ENCODE measurements at places on chromosomes 2 and 18.

DNA sequence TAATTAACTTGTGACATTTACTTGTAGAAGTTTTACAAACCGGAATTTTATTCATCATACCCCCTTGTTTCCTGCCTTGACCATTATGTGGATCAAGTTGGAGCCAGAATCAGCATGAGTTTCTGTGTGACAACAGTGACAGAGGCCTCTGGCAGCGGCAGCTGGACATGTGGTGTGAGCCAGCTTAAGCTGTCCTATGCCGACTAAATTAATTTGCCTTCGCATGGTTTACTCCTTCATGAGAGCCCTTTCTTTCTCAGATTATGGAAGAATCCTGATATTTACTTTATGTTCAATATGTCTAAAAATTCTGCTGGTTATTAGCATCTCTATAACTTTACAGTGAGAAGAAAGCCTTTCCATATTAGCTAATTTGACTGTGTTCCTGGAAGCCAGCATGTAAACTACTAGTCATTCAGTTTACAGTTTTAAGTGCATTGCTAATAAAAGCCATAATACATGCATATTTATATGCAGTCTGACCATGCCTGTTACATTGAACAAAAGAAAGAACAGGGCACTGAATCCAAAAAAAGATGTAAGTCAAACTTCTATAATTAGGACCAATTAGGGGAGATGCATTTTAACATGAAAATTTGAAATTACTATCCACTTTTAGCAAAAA lies 495.8 kb upstream of the ACVR2A start:
- DNase-seq = no peak

DNA sequence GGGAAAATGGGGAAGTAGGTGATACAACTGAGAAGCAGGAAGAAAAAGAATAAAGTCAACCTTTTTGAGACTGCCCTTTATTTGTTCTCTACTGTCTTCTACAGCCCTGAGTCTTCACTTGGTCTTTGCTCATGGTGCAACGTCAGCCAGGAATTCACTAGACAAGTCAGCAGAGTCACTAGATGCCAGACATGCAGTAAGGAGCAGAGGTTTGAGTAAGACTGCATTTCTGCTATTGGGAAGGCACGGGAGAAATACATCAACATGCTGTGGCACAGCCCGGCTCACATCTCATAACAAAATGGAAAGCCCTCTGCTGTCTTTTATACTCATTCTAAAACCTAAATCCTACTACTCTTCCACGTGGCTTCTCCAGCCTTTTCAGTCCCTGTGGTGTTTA lies 67.1 kb downstream of the PRELID3A start:
- no peak for DNase-seq

DNA sequence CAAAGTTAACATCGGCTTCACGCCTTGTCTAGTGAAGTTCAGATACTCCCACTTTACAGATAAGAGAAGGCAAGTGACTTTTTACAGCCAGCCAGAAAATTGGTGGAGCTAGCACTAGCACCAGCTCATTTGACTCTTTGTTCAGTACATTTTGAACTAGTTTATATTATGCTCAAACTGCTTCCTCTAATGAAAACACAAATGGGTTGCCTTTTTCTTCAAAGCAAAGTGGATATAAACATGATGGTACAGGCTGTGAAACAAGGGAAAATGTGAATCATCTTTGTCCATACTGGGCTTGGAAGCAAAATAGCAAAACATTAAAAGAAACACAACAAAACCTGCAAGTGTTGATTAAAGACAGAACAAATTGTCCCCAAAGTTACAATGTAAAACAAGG lies 99.6 kb upstream of the LHCGR start:
- DNase-seq = no peak

DNA sequence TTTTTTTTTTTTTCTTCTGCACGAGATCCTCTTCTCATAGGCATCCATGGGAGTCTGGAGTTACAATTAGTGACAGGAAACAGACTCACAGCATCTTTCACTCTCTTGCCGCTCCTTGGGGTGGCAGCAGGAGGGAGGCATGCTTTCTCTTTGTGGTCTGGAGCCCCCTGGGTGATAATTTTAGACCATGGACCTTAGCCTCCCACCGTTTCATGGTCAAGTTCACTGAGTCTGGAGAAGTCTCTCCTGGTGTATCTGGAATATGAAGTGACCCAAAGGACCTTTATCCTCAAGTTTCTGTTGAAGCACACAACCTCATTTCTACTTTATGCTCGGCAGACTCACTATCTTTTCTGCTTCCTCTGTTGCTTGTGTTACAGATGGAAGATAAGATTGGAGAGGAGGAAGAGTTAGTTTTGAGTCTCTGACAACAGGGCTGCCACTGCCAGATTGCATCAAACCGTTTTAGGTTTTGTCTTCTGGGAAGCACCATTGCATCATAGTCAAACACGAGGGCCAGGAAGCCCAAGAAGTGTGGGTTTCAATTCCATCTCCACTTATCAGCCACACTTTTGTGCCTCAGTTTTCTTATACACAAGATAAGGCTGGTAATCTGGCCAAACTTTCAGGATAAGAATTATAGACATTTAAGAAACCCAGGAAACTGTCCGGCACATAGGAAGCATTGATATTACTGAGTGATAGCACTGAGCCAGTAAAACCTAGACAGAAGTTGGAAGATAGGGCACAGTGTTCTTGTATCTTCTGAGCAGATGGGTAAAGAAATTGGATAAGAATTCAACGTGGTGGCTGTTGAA lies 62.3 kb downstream of the ADCYAP1 start:
- DNase-seq = no peak

DNA sequence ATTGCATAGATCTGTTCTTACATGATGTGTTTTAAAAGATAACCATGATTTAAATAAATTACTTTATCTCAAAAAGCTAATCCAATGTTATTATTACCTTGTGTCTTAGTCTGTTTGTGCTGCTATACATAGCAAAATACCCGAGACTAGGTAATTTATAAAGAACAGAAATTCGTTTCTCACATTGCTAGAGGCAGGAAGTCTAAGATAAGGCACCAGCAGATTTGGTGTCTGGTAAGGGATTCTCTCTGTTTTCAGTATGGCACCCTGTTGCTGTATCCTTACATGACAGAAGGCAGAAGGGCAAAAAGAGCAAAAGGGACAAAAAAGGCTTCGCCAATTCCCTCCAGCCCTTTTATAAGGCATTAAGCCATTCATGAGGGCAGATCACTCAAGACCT lies 533.9 kb downstream of the PARD3B start:
- no peak for DNase-seq

- no peak for DNase-seq
Measured at GRCh38 chr2:96831679-96832078, 12.1 kb downstream of the ANKRD23 start.

- no peak for DNase-seq
Measured at GRCh38 chr2:100395532-100396350, 21.7 kb downstream of the CHST10 start.
